ENCODE measurements at places on chromosomes 6 and 20.
A peak's percentile ranks its signal among the peaks of the same experiment; 100 is the strongest.

DNA sequence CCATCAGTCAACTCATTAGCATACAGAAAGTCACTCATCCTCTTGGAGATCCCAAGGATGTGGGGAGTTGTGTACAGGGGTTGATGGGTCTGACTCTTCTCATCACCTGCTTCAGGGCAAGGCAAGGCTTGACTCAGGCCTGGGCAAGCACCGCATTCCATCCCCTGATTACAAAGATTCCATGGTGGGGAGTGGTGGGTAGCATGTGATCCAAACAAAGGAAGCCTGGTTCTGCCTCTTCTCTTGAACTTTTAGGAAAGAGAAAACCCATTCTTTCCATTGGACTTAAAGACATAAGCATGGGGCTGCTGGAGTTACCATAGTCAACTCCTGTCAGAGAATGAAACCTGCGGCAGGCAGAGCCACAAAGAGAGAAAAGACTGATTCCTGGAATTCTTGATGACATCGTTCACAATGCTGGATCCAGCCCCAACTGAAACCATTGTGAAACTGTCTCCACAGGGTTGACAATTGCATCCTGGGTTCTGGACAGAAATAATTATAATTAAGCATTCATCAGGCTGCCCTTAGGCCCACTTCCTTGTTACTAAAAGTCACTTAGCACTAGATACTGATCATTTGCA is 235.8 kb upstream of the KCNG1 start:
- peak; percentile 95 for DNase-seq

GRCh38 chr6:136378888-136379287 is 89.2 kb upstream of the BCLAF1 start:
- DNase-seq = no peak

DNA sequence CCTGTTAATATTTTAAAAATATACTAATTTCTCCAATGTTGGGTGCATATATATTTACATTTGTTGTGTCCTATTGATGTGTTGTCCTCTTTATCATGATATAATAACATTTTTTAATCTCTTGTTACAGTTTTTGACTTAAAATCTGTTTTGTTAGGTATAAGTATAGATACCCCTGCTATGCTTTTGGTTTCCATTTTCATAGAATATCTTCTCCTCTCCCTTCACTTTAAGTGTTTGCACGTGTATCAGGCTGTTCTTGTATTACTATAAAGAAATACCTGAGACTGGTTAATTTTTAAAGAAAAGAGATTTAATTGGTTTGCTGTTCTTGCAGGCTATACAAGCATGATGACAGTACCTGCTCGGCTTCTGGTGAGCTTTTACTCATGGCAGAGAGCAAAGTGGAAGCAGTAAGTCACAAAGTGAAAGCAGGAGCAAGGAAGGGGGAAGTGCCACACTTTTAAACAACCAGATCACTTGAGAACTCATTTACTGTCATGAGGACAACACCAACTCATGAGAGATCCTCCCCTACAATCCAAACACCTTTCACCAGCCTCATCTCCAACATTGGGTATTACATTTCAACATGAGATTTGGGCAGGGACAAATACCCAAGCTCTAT is 340.5 kb upstream of the SYNCRIP start:
- no peak for DNase-seq

DNA sequence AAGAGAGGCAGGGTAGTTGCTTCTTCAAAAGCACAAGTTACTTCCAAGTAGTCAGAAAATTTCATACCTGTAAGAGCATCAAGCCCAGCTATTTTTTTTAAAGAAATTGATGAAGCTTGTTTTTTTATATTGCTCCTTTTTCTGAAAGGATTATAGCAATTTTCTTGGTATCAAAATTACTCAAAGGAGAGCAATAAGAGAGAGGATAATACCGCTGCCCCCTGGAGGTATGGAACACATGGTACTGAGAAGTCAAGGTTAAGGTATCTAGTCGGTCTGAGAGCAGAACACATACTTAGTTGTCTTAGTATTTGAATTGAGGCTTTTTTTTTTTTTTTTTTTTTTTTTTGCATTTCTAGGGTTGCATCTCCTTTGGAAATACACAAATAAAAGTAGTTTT is 59.4 kb downstream of the ADGRF5 start:
- DNase-seq = no peak

DNA sequence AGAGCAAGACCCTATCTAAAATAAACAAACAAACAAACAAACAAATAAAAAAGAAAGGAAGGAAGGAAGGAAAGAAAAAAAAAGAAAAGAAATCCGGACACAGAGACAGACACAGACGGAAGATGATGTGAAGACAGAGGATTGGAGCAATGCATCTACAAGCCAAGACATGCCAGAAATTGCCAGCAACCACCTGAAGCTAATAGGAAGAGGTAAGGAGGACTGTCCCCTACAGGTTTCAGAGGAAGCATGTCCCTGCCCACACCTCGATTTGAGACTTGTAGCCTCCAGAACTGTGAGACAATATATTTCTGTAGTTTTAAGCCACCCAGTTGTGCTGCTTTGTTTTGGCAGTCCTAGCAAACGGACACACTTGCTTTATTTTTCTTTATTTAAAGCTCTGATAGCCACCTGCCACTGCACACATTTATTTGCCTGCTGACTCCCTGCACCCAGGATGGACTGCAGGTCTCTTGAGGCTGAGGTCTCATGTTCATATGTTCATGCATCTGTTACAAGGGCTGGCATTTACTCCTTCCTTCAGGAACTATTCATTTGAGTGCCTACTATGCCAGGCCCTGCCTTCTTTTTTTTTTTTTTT is 20.7 kb upstream of the ZMYND8 start:
- DNase-seq = no peak

- peak; percentile 93 for DNase-seq
Observed at GRCh38 chr20:4713401-4713800, 8.3 kb upstream of the PRND start.

- no peak for DNase-seq
Observed at GRCh38 chr6:157068691-157069324, 254.5 kb downstream of the TMEM242 start.

GRCh38 chr20:46992640-46993035 is 98.0 kb downstream of the EYA2 start:
- DNase-seq = no peak

DNA sequence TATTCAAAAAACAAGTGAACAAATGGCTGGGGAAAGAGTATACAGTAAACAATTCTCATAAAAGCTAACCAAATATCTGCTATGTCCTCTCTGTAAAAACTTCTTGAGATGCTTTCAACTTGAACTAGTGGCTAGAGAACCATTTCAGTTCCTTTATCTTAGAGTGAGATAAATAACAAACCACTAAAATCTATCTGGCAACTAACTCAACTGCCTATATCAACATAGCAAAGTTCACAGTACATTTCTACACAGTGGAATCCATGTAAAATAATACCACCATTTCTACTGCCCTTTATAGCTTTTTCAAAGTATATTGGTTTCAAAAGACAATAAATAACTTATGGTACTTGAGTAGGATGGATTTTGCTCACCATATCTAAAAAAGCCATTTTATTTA is 95.1 kb downstream of the MMS22L start:
- no peak for DNase-seq

DNA sequence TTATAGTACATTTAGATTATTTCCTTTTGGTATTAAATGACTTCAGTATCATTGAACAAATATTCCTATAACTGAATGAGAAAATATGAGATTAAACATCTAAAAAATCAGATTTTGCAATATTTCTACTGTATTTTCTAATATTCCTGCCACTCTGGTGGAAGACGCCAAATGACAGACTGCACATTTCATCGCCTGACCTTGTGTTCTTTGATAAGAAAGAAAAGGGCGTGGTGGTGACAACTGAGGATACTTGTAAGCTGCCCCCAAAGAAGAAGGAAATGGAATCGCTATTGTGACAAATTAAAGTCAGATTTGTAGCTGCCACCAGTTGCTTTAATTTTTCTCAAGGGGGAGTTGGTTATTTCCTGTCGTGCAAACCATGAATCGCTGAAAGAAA is 131.3 kb downstream of the MTFR2 start:
- no peak for DNase-seq

DNA sequence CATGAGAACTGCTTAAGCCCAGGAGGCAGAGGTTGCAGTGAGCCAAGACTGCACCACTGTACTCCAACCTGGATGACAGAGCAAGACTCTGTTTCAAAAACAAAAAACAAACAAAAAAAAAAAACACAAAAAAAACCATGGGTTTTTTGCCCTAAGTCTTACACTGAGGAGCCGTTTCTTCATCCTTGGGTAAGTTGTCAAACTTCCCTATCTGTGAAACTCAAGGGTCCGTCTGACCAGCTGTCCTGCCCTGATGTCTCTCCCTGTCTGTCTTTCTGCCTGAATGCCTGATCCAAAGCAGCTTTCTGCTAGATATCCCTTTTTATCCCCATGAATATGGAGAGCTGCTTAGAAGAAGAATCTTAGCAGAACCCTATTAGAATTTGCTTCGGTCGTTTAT is 41.3 kb upstream of the CLDN20 start:
- DNase-seq = no peak

- DNase-seq = no peak
Observed at GRCh38 chr6:21377356-21377755, 216.2 kb upstream of the SOX4 start.

- DNase-seq = peak; percentile 57
Observed at GRCh38 chr6:170160628-170161611, 130.0 kb downstream of the DLL1 start.

GRCh38 chr6:105193647-105194046 is 13.8 kb upstream of the POPDC3 start:
- DNase-seq = no peak

- no peak for DNase-seq
Observed at GRCh38 chr6:21171801-21172200, 421.8 kb upstream of the SOX4 start.

- no peak for DNase-seq
Observed at GRCh38 chr20:11929947-11930346, 12.3 kb downstream of the BTBD3 start.

DNA sequence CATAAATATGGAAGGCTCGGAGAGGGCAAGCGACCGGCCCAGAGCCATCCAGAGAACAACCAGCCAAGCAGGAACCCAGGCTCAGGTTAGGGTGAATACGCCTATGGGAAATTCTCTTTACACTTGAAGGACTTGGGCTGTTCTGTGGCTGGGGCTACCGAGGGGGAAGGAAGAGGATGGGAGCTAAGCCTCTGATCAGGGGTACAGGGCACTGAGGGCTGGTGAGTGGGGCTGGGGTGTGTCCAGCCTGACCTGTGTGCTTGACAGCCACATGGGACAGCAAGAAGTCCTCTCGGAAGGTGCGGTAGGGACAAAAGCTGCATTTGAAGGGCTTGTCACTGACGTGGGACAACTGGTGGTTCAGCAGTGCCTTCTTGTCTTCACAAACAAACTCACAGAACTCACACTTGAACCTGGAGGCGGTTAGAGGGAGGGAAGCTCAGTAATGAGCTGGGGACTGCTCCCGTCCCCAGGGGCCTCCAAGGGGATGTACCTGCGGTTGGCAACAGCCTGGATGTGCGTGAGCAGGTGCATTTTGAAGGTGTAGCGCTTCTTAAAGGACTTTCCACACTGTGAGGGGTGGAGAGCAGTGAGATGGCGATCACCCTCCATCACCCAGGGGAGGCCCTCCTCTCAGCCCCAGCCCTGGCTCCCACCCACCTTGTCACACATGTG is 11.9 kb downstream of the ZNF335 start:
- peak; percentile 71 for DNase-seq

- DNase-seq = no peak
Observed at GRCh38 chr6:20932284-20932683, 398.0 kb downstream of the CDKAL1 start.

- DNase-seq = no peak
Observed at GRCh38 chr6:4113649-4114048, 21.7 kb downstream of the ECI2 start.

GRCh38 chr6:168873278-168874190 is 380.1 kb downstream of the THBS2 start:
- no peak for DNase-seq

- no peak for DNase-seq
Observed at GRCh38 chr20:20327746-20328145, 40.2 kb upstream of the INSM1 start.

Data from RWPE2 (cell line).